ENCODE measurements at places on chromosomes 2 and 18. TPM values are rescaled to one million over a fixed set of nuclear protein-coding genes. Genes with fewer than 3 reads are reported as not detected.

- no peak for DNase-seq
These were observed 497.6 kb upstream of the TCF4 start for GRCh38 chr18:56085551-56085950.

DNA sequence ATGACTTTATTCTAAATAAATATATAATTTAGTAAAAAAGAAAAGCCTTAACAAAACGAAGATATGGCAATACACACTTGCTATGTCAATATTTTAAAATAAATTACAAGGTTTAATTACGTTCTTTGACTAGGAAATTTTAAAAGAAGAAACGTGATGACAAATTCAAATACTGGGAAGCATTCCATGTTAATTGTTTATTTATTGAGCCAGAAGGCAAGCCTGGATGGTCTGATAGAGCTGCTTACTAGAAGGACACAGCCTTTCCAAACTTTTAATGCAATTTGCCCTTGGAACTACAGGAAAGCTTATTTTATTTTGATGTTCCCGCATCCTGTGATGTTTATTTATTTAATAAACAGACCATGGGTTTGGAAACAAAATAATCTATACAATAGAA, 33.4 kb upstream of the DSEL start:
- DNase-seq = no peak

- no peak for DNase-seq
These were observed 134.8 kb downstream of the ZNF385B start for GRCh38 chr2:179726461-179727180.

GRCh38 chr2:222380456-222380855, 43.9 kb upstream of the SGPP2 start:
- no peak for DNase-seq

GRCh38 chr18:42742969-42743368, 372.5 kb downstream of the RIT2 start:
- no peak for DNase-seq

DNA sequence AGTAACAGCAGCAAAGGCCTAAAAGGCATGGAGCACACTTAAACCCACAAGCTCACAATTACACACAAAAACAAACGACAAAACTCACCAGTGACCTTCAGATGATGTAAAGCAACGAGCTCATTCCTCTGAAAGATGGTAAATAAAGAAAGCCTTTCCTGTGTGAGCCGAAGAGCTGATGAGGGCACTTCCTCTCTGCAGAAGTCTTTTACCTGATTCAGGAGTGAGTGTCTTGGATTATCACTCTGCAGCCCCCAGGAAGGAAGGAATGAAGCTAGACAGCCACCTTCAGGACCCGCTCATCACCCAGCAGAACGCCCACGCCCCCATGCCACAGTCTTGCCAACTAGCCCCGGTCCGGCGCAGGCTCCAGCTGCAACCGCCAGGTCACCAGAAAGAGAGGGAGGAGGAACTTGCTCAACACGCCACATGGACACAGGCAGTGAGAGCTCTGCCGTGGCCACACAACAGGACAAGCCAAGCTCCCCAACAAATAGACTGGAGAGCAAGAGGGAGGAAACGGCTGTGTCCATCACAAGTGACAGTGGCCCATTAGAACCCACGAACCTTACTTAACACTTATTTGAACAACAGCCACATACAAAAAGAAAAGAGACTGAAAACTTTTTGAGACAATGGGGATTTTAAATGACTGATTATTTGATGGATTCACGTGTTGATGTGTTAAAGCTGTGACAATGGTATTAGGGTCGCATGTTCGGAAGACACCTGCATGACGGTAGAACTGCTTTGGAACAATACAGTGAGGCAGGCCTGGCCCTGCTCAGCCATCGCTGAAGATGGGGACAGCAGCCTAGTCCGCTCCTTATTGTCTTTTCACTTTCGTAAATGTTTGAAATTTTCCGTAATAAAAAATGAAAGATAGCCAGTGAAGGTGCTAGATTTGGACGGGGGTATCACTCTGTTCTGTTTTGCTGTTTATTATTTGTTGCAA, 127.3 kb downstream of the HDAC4 start:
- DNase-seq = no peak

DNA sequence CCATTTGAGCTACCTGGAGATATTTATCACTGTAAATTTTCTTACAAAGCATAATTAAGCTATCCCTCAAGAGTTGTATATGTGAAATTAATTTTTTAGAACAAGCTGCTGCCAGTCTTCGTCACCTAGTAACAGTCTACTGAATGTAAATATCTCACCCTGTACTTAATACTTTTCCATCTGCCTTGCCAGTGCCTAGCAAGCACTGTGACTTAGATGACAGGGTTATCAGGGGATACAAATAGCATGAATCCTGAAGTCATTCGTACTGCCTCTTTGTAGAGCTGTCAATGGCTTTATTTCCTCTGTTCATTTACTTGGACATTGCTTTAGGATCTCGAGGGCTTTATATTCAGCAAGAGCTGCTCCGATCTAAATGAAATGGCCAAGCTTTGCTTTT, 763.6 kb downstream of the ADCYAP1 start:
- DNase-seq = no peak

- DNase-seq = no peak
These were observed 216.1 kb downstream of the KCNJ3 start for GRCh38 chr2:154914561-154914960.

DNA sequence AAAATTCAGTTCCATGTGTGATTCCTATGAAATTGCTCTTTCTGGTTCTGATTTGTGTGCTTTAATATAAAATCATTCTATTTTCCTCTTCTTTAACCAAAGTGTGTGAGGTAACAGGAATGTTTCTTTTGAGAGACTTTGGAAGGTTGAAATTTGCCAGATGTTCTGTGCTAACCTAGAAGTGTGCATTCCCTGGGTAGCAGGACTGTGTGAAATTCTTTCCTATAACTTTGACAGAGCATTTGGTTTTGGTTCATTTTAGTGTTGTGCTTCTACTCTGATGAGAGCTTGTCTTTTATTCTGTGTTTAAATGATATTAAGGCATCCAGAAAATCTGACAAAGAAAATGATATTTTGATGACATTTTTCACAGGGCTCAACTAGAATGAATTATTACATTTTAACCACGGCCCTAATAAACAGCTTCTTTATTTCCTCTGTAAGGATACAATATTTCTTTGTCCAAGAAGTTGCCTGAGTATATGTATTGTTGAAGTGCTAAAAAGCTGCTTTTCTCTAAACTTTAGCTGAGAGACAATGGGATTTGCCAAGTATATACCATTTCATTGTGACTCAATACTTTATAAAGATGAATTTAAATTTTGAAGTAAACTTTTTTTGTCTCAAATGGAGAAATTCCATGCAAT, 34.7 kb upstream of the DLX1 start:
- no peak for DNase-seq

GRCh38 chr18:22132763-22133162, 36.6 kb upstream of the GATA6 start:
- no peak for DNase-seq

GRCh38 chr2:223366566-223366965, 235.6 kb downstream of the SCG2 start:
- DNase-seq = no peak

DNA sequence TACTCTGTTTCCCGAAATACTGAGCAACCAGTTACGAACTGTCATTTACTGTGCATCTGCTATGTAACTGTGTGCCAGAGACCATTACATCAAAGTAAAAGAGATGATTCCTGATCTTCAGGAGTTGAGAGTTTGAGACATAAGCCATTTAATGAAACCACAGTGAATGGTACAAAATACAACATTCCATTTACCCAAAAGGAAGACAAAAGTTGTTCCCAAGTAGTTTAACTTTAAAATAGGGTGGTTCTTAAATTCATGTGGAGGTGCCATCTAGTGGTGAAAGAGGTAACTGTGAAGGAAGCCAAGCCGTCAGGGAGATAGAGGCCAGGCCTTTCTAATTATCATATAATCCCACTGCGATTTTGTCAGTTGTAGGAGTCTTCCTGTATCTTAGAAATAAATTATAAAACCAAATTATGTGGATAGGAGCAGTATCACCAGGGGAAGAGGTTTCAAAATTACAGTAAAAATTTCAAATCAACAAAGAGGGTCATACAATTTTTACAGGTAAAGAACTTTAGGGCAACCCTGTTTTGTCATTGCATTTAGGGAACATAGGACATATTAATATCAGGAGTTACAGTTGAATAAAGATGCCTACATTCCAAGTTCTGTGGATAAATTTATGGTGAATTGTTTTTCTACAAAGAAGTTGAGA, 67.7 kb downstream of the EPAS1 start:
- DNase-seq = peak; percentile 9

DNA sequence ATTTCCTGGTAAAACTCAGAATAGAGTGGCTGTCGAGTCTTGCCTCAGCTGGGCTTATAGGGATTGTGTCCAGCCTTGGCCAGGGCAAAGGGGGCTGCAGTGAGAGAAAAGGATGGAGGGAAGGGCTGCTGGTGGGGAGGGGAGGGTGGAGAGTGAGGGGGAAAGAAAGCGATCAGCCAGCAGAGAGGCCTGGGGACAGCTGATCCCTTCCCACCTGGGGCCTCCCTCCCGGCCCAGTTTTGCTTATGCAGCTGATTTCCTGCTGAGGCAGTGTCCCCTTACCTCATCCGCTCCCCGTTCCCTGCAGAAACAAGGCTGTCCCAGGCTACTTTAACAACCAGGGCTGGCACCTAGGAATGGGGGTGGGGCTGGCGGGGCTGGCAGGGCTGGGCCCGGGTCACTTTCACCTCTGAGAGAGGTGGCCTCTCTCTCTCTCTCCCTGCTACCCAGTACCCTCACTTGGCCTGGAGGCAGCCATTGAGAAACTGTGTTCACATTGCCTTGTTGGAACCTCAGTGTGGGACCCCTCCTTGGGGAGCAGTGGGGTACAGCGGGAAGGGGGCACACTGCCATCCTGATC, 12.2 kb upstream of the GMPPA start:
- DNase-seq = no peak

GRCh38 chr2:172968061-172968469, 107.6 kb upstream of the MAP3K20 start:
- DNase-seq = no peak

- no peak for DNase-seq
These were observed 1.2 kb upstream of the ARID5A start for GRCh38 chr2:96535331-96535730.

DNA sequence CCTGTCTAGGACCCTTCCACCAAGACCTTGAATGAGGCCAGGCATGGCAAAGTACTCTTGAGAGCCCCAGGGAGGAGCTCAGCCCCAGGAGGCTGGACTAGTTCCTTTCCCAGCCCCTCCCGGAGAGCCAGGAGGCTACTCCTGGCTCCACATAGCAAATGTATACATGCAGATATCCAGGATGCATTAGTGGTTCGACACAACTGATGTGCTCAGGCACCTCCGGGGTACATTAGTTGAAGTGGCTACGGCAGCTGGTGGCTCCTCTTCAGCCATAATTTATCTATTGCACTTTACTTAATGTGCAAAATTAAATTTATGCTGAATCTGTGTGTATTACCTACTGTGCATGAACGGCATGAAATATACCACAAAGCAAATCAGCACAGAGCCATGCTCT, 182.8 kb upstream of the MEIS1 start:
- DNase-seq = no peak

DNA sequence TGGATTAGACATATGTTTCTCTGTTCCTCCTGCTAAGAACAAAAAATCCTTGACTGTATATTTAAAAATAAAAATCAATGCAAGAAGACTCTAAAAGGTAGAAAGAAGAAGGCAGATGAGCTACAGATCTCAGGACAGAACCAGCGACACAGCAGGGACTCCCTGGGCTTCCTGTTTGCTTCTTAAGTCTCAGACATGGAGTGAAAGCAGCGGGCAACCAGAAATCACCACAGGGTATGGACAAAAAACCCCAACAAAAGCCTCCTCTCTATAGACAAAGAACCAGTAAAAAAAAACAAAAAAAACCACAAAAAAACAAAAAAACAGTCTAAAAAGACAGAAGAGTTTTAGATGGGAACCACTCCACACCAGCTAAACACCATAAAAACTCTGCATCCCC, 971.0 kb upstream of the GYPC start:
- DNase-seq = no peak

DNA sequence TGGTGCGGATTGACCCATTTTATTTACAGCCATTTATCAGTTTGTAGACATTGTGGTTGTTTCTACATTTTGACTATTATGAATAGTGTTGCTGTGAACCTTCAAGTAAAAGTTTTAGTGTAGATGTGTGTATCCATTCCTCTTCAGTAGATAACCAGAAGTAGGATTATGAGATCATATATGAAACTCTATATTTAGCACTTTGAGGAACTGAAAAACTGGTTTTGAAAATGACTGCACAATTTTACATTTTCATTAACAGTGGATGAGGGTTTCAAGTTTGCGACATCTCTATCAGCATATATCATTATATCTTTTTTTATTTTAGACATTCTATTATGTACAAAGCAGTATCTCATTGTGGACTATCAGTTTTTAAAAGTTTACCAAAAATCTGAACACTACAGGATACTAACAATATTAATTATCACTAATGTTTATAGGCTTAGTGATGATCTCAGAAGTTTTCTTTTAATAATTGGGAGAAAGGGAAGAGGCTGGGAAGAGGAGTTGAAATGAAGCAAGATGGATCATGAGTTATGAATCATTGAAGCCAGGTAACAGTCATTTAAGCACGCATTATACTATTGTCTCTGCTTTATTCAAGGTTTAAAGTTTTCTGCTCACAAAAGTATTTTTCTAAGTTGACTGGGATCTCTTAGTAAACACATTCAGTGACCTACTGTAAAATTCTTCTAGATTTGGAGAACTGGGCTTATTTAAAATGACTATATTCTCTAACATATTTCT, 329.0 kb upstream of the LRATD1 start:
- DNase-seq = no peak

- no peak for DNase-seq
These were observed 25.6 kb upstream of the CASP8 start for GRCh38 chr2:201234663-201235135.

- no peak for DNase-seq
These were observed 173.7 kb upstream of the HNRNPA3 start for GRCh38 chr2:177038787-177039484.

The NETO1 gene
- not detected for total RNA-seq

The SNORC gene
- 1.3 TPM for total RNA-seq

The HOXD12 gene
- total RNA-seq = not detected

The MLPH gene
- total RNA-seq = 0.47 TPM

The CHRND gene
- not detected for total RNA-seq

The TLX2 gene
- not detected for total RNA-seq

The CSRNP3 gene
- not detected for total RNA-seq

The CCNT2 gene
- total RNA-seq = 71.2 TPM

The STK17B gene
- total RNA-seq = 542 TPM

The KDSR gene
- total RNA-seq = 42.0 TPM

The CCDC178 gene
- total RNA-seq = not detected

The LAMA3 gene
- total RNA-seq = not detected

Data from CD4-positive, CD25-positive, alpha-beta regulatory T cell (primary cell).